ENCODE measurements at places on chromosomes 12 and 14.

DNA sequence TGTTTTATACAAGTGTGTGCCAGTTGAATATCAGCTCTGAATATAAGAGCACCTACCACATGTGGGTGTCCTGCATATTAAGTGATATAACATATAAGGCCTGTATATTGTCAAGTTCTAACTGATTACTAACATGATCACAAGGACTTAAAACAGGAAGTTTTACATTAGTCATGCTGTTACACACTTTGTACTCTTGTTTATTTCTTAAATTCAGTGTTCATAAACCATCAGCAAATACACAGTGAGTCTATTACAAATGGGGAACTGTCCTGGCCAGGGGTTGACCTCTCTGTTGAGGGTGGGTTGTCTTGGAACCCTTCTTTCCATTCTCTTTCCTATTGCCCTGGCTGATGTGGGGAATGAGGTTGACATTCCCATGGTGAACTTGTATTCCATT lies 19.1 kb downstream of the HELB start:
- DNase-seq = no peak

- peak; percentile 48 for DNase-seq
Measured at GRCh38 chr12:39619660-39620433, at the start of gene ABCD2. TSS of gene ABCD2 (minus strand) at chr12:39619803. CDS start at chr12:39619615, 188 bp downstream.

DNA sequence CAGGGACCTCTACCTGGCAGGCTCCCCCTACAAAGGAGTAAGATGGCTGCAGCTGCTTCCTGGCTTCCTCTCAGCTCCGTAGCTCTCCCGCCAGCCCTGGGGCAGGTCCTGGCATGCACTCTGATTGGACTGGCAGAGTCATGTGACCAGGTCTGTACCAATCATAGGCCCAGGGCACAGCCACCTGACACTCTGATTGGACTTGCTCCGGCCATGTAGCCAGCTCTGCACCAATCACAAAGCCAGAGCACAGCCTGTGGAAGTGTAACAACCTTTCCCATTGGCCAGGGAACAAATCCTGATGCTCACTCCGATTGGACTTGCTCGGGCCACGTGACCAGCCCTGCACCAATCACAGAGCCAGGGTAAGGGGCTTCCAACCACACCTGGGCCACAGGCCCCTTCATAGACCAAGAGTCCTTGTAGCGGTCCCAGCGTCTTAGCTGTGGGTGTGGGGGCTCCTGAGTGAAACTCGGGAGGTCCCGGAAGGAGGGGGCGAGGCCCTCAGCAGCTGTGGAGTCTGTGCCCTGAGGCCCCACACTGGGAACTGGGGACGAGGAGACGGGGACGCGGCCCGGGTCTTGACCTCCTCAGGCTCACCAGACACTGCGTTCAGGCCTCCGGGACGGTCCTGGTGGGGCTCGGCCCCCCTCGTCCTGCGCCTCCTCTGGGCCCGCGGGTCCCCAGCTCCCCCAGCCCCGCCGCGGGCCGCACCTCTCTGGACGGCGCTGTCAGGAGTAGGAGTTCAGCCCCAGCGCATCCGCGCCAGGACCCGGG lies 210.6 kb downstream of the ADGRD1 start:
- no peak for DNase-seq

GRCh38 chr12:93347054-93347785 lies 30.5 kb upstream of the NUDT4 start:
- DNase-seq = no peak

GRCh38 chr12:62078020-62078419 lies 182.2 kb upstream of the USP15 start:
- no peak for DNase-seq

GRCh38 chr14:82438436-82438835 lies 904.8 kb upstream of the SEL1L start:
- no peak for DNase-seq

- peak; percentile 49 for DNase-seq
Measured at GRCh38 chr14:75230140-75230792, 48.4 kb upstream of the FOS start.

DNA sequence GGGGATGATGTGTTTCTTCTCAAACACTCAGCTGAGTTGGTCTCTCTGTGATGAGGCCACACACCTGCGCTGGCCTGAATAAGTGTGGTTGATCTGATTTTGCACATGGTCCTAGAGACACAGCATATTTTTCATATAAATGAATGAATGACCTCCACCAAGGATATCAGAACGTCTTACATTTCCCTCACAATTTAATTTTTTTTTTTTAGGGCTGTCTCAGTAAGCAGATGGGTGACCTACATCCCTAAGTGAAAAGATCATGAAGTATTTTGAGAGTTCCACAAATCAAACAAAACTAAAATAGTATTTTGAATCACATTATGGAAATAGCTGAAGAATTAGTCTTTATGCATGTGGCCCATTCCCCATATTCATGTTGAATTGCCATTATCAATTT lies 333.7 kb upstream of the TMTC1 start:
- no peak for DNase-seq

GRCh38 chr12:59927032-59927431 lies 331.2 kb downstream of the SLC16A7 start:
- DNase-seq = no peak

- no peak for DNase-seq
Measured at GRCh38 chr12:108854451-108855283, 2.7 kb downstream of the SSH1 start.

DNA sequence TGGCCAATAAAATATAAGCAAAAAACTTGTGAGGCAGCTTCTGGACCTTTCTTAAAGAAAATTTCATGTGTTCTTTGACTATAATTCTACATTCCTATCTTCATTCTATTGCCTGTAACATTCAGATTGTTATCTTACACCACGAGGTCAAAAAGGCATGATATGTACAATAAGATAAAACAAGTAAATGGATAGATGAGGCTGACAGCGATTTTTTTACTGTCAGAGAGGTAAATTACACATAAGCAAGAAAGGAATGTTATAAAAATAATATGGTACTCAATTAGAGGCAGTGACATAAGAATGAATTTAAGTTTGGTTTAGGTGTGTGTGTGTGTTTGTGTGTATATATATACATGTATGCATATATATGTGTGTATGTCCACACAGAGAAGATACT lies 660.0 kb downstream of the C12orf50 start:
- DNase-seq = no peak

DNA sequence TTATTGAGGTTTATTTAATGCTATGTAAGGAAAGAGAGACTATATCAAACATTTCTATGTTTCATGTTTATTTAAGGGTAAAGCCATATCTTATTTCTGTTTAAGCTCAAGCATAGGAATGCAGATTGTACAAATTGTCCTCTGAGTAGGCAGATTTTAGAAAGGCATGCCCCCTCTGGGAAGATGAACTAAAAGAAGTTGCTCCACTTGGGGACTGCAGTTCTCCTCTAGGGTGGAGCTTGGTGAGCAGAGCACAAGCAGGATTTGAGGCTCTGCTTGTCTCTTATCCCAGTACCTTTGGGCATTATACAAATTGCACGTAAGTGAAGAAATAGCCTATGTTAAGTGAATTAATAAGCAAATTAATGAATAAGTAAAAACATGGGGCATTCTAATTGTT lies 96.2 kb upstream of the PDE3A start:
- DNase-seq = no peak

DNA sequence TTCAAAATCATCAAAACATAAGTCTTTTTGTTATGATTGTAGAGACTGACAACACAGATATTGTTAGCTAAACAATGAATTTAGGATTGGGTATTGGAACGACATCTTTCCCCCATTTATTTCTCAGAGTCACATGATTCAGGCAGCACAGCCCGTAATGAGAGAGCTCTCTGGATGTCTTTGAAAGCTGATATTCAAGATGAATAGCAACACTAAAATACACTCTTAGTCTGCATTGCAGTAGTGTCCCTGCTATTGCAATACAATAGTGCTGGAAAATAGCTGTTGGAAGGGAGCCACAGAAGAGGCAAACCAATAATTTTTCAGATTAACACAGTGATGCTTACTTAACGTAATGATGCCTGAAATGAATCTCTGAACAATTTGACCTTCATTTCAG lies 9.9 kb downstream of the GTSF1 start:
- no peak for DNase-seq

- no peak for DNase-seq
Measured at GRCh38 chr14:57244106-57244505, 24.6 kb downstream of the EXOC5 start.

GRCh38 chr12:21456291-21456780 lies 18.9 kb downstream of the PYROXD1 start:
- DNase-seq = no peak

DNA sequence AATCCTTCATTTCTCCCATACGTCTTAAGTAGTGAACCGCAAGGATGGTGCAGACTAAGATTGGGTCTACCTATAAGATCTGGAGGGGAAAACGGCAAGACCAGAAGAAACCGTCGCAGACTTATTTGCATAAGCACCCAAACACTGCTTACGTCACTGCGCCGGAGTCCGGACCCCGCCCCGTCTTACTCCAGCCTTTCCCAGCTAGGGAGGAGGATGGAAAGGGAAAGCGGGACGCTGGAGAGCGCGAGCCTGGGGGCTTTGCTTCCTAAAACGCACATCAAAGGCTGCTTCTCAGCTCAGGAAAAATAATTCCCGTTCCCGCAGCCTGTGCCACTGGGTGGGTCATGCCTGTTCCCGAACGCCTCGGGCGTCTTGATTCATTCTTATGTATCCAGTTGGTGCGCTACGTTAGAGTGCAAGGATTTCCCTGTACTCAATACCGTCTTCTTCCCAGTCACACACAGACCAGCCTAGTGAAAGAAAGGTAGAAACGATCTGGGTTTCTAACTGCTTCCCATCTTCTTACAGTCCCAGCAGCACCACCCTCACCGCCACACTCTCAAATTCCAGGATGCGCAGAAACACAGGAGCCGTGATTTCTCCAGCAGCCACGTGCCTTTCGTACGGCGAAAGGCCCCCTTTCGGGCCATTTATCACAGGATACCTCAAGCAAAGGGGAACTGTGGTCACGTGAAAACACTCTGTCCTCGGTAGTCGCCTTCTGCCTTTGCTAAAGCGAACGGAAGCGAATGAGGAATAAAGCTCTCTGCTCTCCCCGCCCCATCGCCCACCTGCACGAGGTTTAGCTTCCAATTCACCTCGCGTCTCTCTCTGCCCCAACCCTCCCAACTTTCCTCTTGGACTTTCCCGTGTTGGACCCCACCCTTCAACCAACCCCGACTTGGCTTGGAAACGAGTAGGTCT lies 1.1 kb downstream of the SLC6A15 start:
- DNase-seq = no peak

GRCh38 chr12:124715121-124715990 lies 147.9 kb upstream of the NCOR2 start:
- no peak for DNase-seq

DNA sequence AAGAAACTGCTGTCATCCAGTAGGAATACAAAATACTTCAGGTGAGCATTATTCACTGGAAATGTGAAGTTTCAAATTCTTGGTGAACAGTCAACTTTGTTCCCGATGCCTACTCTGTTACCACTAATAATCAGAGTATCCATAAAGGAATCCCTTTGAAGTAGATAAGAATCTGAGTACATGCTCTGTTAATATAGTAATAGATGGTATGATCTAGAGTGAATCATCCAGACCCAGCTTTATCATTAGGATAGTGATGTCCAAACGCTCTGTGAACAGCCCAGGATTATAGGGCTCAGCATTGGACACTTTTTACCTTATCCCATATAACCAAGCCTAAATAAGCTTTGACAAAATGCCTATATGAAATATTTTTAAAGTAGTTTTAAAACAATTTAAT lies 33.3 kb downstream of the PPP2R3C start:
- DNase-seq = no peak

DNA sequence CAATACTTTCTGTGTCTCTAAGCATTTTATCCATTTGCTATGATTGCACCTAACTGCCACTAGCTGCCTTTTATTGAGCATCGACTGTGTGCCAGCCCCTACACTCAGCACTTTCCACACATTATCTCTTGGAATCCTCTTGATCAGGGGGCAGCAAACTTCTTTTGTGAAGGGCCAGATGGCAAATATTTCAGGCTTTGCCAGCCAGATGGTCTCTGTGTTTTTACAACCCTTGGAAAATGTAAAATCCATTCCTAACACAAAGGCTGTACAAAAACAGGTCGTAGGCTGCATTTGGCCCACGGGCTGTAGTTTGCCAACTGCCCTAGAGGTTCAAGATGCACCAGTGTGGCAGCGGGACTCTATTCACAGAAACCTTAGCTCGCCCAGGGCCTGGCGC lies 19.5 kb downstream of the FOXN4 start:
- no peak for DNase-seq

DNA sequence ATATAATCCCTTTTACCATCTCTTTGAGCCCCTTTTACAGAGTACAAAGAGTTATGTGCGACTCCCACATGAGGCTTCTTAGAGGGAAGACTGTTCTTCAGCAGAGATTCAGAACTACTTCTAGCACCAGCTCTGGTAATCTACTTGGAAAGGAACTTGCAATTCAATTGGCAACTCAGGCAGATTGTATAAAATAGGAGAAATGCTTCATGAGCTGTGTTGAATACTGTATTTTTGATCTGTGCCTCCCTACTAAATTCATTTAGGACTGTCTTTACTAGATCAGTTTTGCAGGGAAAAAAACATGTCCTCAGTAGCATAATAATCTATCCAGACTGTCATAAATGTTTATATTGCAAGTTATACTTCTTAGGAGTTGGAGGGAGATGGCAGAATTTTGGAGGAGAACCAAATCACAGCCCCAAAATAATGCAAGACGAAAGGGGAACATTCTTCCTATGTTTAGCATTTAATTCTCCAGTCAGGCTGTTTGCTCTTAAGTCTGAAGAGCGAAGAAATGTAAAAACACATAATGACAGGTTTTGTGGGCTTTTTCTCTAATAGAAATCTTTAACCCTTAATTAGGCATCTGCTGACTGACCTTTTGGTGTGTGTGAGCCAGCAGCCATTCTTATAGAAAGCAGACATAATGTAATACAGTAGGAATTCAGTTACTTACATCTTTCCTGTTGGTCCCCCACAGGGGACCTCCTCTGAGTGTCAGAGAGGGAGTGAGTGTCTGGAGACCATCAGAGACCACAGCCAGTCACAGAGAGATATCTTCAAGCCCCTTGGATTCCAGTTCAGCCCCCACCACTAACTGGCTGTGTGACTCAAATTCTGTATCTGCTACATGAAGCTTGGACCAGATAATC lies 3.9 kb downstream of the ANO4 start:
- DNase-seq = no peak

DNA sequence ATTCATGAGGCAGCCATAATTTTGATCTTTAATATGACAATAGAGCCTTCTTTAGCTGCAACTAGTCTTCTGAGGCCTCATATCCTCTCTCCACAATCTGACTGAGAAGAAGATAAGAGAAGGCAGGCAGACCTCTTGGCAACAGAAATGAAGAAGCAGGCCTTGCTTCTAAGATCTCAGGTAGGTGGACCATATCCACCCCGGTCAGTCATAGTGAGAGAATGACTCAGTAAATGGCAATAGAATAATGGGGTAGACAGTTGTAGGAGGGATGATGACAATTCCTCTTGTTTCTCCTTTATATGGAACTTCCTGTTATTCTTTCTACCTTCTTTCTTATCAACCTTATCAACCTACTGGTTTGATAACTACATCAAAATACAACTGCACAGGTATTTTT lies 246.7 kb upstream of the G2E3 start:
- no peak for DNase-seq

GRCh38 chr12:25119020-25119419 lies 75.9 kb downstream of the DNAI7 start:
- DNase-seq = no peak

GRCh38 chr12:2819810-2820209 lies 7.3 kb downstream of the ITFG2 start:
- DNase-seq = no peak

All from T-helper 9 cell (primary cell).